ENCODE measurements at places on chromosomes 16 and 17. TPM values are rescaled to one million over a fixed set of nuclear protein-coding genes. Genes with fewer than 3 reads are reported as not detected.
A peak's percentile ranks its signal among the peaks of the same experiment; 100 is the strongest.

DNA sequence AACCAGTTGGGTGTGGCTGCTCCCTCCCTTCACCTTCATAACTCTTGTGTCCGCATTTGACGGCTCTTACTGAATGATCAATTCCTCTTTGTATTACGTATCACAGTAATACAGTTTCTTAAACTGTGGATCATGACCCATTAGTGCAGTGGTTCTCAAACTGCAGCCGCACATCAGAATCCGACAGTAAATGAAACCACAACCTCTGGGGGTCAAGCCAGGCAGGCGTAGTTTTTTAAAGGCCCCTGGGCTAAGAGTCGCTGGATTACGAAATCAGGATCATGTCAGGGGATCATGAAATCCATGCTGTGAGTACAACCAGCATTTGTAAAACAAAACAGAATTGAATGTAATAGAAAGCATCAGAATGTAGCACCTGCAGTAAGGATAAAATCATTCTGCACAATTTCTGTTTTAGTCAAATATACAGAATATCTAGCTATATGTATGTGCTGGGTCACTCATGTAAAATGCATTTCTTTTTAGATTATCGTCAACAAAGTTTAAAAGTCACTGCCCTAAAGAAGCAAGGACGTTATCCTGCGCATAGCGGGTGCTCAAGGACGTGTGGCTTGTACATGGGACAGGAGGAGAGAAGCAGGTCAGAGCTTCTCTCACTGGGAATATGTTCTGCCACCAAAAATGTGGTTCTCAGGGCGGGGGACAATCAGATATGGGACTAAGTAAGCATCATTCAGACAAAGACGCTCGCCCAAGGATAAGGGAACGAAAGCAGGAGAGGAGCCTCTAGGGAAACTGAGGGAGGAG lies 113.1 kb downstream of the ZFHX3 start:
- H3K27me3 ChIP-seq, result no peaks in the 10 kb centered on the region
- no peak for DNase-seq
- no peaks in the 10 kb centered on the region for H3K36me3 ChIP-seq
- no peak overlapping the region for H3K27ac ChIP-seq
- H3K4me3 ChIP-seq, result no peak overlapping the region

GRCh38 chr16:75589306-75589705 lies 23.1 kb downstream of the GABARAPL2 start:
- no peak overlapping the region for H3K4me3 ChIP-seq
- no peaks in the 10 kb centered on the region for H3K36me3 ChIP-seq
- peak overlapping the region; percentile 82 for H3K27ac ChIP-seq
- H3K27me3 ChIP-seq, result no peaks in the 10 kb centered on the region
- no peak for DNase-seq
- peaks cover 40% of the 10 kb centered on the region for H3K4me1 ChIP-seq

GRCh38 chr17:28968231-28968913 lies 17.1 kb upstream of the PHF12 start:
- peak overlapping the region; percentile 61 for H3K27ac ChIP-seq
- H3K4me3 ChIP-seq, result no peak overlapping the region
- DNase-seq, result no peak
- no peaks in the 10 kb centered on the region for H3K27me3 ChIP-seq

GRCh38 chr16:50688867-50689266 lies 4.5 kb upstream of the NOD2 start:
- no peaks in the 10 kb centered on the region for H3K4me1 ChIP-seq
- no peaks in the 10 kb centered on the region for H3K36me3 ChIP-seq

DNA sequence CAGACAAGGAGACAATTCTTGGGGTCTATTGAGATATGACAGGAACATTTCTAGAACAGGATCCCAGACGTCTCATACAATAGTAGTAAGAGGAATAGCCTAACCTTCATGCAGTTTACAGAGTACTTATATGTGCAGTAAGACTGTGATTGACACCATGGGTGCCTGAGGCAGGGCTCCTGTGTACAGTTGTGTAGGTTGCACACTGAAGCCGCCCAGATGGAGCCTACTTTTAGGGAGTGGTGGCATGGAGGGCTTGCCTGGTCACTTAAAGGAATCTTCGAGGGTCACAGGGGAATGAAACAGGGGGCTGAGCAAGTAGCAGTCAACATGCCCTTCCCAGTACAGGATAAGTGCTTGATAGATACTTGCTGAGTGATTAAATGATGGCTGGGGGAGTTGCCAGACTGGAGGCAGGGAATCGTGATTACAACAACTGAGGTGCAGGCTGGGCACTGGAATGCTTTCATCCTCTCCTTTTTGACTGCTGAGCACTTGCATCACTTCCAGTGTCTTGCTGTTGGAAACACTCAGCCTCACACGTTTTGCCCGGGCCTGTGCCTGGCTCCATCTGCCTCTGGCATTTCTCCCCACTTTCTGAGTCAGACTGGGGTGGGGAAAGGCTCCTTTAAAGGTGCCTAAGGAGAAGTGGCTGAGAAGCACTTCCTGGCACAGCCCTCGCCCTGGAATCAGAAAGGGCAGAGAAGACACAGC lies 71.0 kb downstream of the COPRS start:
- H3K27ac ChIP-seq, result no peak overlapping the region
- H3K27me3 ChIP-seq, result peaks cover 3% of the 10 kb centered on the region
- no peaks in the 10 kb centered on the region for H3K4me1 ChIP-seq
- DNase-seq, result no peak

DNA sequence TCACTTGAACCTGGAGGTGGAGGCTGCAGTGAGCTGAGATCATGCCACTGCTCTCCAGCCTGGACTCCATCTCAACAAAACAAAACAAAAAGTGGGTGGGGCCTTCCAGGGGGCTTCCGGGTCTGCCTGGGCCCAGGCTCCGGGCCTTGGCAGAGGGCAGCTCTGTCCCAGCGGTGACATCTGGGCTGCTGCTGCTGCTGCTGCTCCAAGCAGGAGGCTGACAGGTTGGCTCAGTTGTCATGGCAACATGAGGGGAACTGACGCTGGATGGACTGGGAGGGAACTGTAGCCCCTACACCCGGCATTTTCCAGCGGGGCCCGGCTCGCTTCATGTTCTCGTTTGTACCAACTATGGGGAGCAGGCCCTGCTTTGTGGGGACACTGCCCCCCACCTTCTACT lies 4.0 kb downstream of the BAIAP3 start:
- peaks cover 32% of the 10 kb centered on the region for H3K27me3 ChIP-seq
- H3K27ac ChIP-seq, result no peak overlapping the region
- no peak for DNase-seq
- H3K36me3 ChIP-seq, result no peaks in the 10 kb centered on the region
- peaks cover 5% of the 10 kb centered on the region for H3K4me1 ChIP-seq
- H3K4me3 ChIP-seq, result no peak overlapping the region

DNA sequence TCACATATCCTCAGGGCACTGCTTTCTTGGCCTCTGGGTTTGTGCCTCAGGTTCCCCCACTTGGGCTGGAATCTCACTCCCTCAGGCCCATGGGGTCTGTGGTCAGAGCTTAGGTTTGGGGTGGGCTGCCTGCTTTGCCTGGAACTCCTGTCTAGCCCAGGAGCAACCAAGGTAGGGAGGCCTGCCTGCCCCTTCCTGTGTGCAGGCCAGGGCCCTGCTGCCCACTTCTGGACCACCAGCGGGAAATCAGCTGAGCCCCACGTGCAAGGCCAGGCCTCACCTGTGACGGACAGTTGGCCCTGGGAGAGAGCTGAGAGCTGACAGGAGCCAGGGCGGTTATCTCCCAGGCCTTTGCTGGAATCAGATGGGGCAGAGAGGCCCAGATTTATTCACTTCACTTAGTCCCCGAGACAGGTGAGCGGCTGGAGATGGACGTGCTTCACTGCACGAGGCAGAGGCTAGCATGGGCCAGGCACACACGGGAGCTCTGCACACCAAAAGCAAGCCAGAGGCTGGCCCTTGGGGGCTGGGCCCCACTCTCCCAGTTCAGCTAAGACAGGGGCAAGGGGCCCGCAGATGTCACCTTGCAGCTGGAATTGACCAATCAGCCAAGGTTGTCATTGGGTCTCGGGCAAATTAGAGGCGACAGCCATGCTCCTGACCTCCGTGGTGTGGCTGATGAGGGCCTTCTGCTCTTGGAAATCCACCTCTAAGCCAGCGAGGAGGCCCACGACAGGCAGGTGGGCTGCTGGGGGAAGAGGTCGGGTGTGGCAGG lies 49.9 kb upstream of the DOC2B start:
- H3K36me3 ChIP-seq, result no peaks in the 10 kb centered on the region
- H3K27me3 ChIP-seq, result no peaks in the 10 kb centered on the region
- peak; percentile 7 for DNase-seq
- H3K27ac ChIP-seq, result no peak overlapping the region
- H3K4me3 ChIP-seq, result no peak overlapping the region
- H3K4me1 ChIP-seq, result peaks cover 19% of the 10 kb centered on the region

GRCh38 chr16:25751230-25751835 lies 59.6 kb downstream of the HS3ST4 start:
- 0 out of 2 replicates have a peak overlapping the region, but pooled peaks have one; percentile 7 for H3K27ac ChIP-seq
- H3K4me3 ChIP-seq, result no peak overlapping the region
- peaks cover 18% of the 10 kb centered on the region for H3K4me1 ChIP-seq
- H3K27me3 ChIP-seq, result no peaks in the 10 kb centered on the region

- peaks cover 19% of the 10 kb centered on the region for H3K4me1 ChIP-seq
- DNase-seq, result no peak
- H3K27ac ChIP-seq, result no peak overlapping the region
- H3K4me3 ChIP-seq, result no peak overlapping the region
- no peaks in the 10 kb centered on the region for H3K36me3 ChIP-seq
Measured at GRCh38 chr17:40540448-40540847, 24.8 kb downstream of the CCR7 start.

DNA sequence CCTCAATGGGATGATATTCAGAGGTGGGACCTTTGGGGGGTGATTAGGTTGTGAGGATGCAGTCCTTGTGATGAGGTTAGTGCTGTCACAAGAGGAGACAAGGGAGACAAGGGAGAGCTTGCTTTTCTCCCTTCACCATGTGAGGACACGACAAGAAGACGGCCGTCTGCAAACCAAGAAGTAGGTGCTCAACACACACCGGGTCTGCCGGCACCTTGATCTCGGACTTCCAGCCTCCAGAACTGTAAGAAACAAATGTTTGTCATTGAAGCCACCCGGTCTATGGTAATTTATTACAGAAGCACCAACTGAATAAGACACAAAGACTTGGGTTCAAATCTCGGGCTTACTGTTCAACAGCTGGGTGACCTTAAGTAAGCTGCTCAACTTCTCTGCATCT lies 64.9 kb downstream of the MPHOSPH6 start:
- H3K4me3 ChIP-seq, result no peak overlapping the region
- no peaks in the 10 kb centered on the region for H3K27me3 ChIP-seq
- peaks cover 2% of the 10 kb centered on the region for H3K4me1 ChIP-seq

- no peak overlapping the region for H3K4me3 ChIP-seq
- no peak overlapping the region for H3K27ac ChIP-seq
- H3K27me3 ChIP-seq, result no peaks in the 10 kb centered on the region
- H3K4me1 ChIP-seq, result peaks cover 39% of the 10 kb centered on the region
- no peak for DNase-seq
- H3K36me3 ChIP-seq, result peaks cover 3% of the 10 kb centered on the region
Measured at GRCh38 chr16:65294708-65295107, 172.8 kb upstream of the CDH11 start.

GRCh38 chr17:79968116-79968515 lies 67.6 kb downstream of the TBC1D16 start:
- no peak overlapping the region for H3K4me3 ChIP-seq
- peaks cover 19% of the 10 kb centered on the region for H3K4me1 ChIP-seq
- no peak for DNase-seq
- no peak overlapping the region for H3K27ac ChIP-seq
- no peaks in the 10 kb centered on the region for H3K27me3 ChIP-seq
- peaks cover 20% of the 10 kb centered on the region for H3K36me3 ChIP-seq

- peaks cover 42% of the 10 kb centered on the region for H3K36me3 ChIP-seq
- H3K4me3 ChIP-seq, result no peak overlapping the region
- H3K27ac ChIP-seq, result no peak overlapping the region
- DNase-seq, result no peak
- H3K27me3 ChIP-seq, result peaks cover 6% of the 10 kb centered on the region
- peaks cover 13% of the 10 kb centered on the region for H3K4me1 ChIP-seq
Measured at GRCh38 chr17:52995147-52995546, 827.6 kb upstream of the KIF2B start.

DNA sequence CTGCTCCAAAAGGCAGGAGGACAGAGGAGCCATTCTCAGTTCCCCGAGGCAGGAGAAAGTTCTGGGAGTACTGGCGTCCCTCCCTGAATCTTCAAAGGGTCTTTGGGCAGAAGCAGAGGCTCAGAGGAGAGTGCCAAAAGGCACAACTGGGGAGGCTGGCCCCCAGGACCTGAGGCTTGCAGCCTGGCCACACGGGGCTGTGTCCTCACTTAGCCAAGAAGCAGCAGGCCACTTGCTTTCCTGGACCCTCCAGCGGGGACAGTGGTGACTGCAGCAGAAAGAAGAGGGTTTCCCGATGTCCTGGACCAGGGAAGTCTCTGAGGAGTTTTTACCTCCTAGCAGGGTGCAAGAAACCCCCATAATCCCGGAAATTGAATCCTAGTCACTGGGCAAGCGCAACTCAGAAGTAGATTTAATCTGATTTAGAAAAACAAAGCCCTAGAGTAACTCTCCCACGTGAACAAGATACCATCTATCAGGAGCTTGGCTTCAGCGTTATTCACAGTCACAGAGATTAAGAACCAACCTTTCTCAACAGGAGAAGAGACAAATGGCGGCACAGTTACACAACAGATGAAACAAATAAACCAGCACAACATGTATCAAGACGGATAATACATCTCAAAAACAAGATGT lies 25.5 kb upstream of the BCO1 start:
- H3K4me1 ChIP-seq, result no peaks in the 10 kb centered on the region
- no peaks in the 10 kb centered on the region for H3K36me3 ChIP-seq
- no peak for DNase-seq
- no peaks in the 10 kb centered on the region for H3K27me3 ChIP-seq
- no peak overlapping the region for H3K4me3 ChIP-seq

DNA sequence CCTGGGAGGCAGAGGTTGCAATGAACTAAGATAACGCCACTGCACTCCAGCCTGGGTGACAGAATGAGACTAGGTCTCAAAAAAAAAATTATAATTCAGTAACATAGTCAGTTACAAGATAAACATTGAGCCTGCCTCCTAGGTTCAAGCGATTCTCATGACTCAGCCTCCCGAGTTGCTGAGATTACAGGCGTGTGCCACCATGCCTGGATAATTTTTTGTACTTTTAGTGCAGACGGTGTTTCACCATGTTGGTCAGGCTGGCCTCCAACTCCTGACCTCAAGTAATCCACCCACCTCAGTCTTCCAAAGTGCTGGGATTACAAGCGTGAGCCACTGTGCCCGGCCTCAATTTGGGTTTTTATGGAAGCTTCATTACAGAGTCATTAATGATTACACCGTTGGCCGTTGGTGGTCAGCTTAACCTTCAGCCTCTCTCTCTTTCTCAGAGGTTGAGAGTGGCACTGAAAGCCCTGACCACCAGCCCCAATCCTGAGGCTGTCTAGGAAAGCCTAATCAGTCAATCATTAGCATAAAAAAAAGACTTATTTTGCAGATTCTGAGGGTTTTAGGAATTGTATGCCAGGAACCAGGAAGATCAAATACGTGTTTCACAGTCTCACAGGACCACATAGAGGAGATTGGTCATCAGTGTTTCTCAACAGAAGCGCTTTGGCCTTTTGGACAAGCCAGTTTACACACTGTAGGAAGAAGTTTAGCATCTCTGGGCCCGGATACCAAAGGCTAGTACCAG lies 1.3 kb upstream of the LRRC37A3 start:
- DNase-seq, result no peak
- H3K36me3 ChIP-seq, result no peaks in the 10 kb centered on the region
- peaks cover 4% of the 10 kb centered on the region for H3K4me1 ChIP-seq
- H3K27me3 ChIP-seq, result no peaks in the 10 kb centered on the region

- peak; percentile 87 for DNase-seq
- no peaks in the 10 kb centered on the region for H3K36me3 ChIP-seq
- H3K4me1 ChIP-seq, result peaks cover 4% of the 10 kb centered on the region
- H3K27ac ChIP-seq, result no peak overlapping the region
Measured at GRCh38 chr16:71542377-71542776, 16.2 kb downstream of the CHST4 start.

FAM83G gene
- 27.7 TPM for total RNA-seq

XAF1 gene
- total RNA-seq, result 0.37 TPM

SLC52A1 gene
- 0.78 TPM for total RNA-seq

SALL1 gene
- 67.0 TPM for total RNA-seq

CCL8 gene
- not detected for total RNA-seq

ARHGAP44 gene
- 23.8 TPM for total RNA-seq

MMP28 gene
- not detected for total RNA-seq

Data from WTC11 (cell line).